ENCODE measurements at places on chromosomes 2 and 18.

DNA sequence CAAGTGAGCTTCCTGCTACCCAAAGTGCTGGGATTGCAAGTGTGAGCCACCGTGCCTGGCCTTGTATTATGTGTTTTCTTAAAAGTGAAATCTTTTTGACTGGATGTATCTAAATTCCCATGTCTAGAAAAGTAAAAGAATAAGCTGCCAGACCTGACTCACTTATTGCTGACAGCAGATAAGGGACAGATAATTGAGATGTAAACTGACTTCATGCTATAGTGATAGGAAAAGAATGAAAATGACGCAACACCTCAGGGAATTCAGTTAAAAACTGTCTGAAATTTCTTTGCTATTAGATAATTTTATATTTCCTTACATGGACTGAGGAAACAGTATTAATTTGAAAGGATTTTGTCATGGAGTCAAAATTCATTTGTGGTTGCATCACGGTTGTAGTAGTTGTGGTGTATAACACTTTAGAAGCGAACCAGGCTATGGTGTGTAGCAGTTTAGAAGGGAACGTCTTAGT is 19.4 kb downstream of the TTC27 start:
- DNase-seq: no peak

GRCh38 chr2:24365051-24365450 is 4.7 kb upstream of the ITSN2 start:
- DNase-seq: no peak

- no peak for DNase-seq
Measured at GRCh38 chr2:240960971-240961876, 37.2 kb upstream of the SNED1 start.

DNA sequence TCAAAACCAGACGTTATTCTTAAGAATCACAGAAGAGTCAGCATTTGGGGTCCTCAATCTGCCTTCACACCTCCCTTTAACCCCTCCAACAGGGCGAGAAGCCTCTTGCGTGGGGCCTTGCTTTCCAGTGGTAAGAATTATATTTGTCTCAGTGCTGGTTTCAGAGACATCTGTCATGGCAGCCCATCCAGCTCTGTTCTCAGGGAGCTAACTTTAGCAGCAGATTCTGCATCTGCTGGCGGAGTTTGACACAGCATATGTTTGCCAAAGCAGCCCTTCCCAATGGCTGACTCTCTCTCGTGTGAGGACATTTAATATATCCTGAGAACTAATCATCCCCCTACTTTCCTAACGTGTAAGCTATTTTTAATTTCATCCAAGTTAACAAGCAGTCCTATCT is 91.5 kb upstream of the BCL11A start:
- DNase-seq: no peak

DNA sequence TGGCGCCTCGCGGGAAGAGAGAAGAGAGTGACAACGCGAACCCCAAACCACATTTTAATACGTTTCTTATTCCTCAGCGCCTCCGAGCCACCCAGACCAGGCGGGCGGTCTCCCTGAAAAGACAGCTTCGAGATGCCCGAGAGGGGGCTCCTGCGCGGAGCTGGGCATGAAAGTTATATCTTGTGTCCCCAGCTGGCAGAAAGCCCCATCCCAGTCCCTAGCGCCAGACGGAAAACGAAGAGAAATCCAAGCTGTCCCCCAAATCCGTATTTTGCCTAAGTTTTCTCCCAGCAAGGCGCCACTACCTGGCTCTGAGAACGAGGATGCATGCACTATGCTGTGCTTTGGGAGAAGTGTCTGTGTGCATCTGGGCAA is 797 bp downstream of the NXPH2 start:
- no peak for DNase-seq

- no peak for DNase-seq
Measured at GRCh38 chr2:150379166-150379565, 108.3 kb downstream of the RND3 start.

DNA sequence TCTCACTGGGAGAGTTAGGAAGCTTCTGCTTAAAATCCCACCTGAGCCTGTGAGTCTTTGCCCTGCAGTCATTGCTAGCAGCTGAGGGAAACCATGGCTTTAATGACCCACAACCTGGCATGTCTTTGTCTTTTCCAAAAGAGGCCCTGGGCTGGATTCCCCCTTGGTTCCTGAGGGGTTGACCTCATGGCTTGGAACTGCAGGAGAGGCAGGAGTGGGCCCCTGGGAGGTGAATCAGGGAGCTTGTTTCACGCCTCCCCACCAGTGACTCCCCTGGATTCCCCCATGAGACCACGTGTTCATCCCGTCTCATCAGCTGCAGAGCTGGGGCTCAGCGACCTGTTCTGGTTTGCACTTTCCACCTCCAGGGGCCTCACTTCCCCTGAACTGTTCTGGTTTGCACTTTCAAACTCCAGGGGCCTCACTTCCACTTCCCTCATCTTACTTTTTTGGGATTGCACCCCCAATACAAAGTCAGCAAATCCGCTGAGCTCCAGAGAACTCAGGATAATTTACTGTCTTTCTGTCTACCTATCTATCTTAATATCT is 58.5 kb upstream of the TMEM18 start:
- no peak for DNase-seq

GRCh38 chr2:64854773-64855237 is 134.4 kb upstream of the SLC1A4 start:
- DNase-seq: no peak

DNA sequence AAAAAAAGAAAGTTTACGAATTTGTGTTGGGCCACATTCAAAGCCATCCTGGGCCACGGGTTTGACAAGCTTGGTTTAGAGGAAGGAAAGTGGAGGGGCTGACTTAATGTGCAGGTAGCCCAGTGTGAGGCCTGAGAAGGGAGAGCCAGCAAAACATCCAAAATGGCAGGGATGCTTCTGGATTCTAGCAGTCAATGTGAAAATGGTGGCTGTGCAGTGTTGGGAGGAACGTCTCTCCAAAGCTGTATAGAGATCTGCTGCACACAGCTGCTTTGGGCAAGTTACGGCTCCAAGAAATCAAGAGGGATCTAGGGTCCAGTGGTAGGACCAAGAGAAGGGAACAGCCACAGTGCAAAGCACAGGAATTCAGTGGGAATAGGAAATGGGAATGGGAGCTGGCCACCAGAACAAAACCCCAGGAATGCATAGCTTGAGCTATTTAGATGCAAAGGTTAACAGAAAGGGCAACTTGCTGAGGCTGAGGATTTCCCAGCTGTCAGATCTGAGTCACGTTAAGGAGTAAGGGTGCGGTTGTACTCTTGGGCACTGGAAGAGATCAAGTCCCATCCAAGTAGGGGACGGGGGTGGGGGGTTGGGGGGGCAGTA is 70.6 kb downstream of the B3GNT2 start:
- DNase-seq: no peak

GRCh38 chr2:231300020-231300721 is 95.3 kb upstream of the B3GNT7 start:
- DNase-seq: no peak

GRCh38 chr2:189608795-189609422 is 28.3 kb upstream of the SLC40A1 start:
- DNase-seq: no peak

DNA sequence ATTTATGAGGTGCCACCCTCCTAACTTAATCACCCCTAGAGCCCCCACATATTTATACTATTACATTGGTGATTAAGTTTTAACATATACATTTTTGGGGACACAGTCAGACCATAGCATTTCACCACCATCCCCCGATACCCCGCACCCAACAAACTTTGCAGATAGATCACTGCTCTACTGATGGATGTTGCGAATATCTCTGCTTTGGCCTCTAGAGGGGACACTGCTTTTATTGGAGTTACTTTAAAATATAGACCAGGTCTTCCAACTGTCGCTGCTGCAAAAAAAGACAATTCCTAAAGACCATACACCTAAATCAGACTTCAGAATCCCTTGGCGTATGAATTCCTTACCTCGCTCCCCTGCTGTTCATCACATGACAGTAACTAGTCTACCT is 115.8 kb upstream of the FSHR start:
- DNase-seq: no peak

- no peak for DNase-seq
Measured at GRCh38 chr2:186065491-186065890, 326.9 kb downstream of the FSIP2 start.

DNA sequence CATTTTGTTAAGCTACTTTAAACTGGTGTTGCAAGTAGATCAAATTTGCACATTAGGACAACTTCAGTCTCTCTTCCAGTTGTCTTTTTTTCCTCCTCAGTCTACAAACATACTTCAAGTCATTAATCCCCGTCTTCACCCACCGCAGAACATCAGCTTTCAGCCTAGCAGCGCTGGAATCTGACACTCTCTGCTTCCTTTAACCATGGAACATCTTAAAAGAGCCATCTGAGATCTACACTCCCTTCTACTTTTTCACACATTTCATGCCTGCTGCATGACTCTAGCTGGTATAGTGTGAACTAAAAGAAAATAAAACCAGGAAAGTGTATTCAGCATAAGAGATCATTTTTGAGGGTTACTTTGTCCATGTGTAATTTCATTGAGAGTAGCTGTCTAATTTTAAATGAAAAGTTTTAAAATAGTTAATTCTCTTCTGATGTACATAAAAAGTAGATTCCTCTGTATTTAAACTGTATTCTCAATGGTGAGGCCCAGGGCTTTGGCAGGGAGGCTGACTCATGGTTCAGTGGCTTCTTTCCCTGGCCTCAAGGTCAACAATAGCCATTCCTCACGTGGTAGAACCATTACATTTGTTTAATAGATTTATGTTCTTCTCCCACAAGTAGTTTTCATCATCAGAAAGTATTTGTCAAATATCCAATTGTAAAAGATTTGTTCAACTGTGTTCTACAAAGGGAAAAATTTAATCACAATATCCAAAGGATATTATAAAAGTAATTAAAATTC is 16.5 kb downstream of the SGPP2 start:
- DNase-seq: no peak

- no peak for DNase-seq
Measured at GRCh38 chr2:29776406-29776805, 145.0 kb downstream of the ALK start.

- DNase-seq: peak; percentile 44
Measured at GRCh38 chr2:201260302-201260800, at the start of gene CASP8. Gene CASP8 (plus strand): TSS chr2:201260536. CDS start chr2:201266487, 5,951 bp downstream.

- no peak for DNase-seq
Measured at GRCh38 chr18:56461151-56461550, 177.2 kb downstream of the TXNL1 start.

GRCh38 chr2:134927195-134927594 is 8.6 kb downstream of the CCNT2 start:
- DNase-seq: no peak

- no peak for DNase-seq
Measured at GRCh38 chr18:32438173-32438572, 32.5 kb downstream of the GAREM1 start.

- no peak for DNase-seq
Measured at GRCh38 chr18:7032537-7032936, 85.1 kb downstream of the LAMA1 start.

DNA sequence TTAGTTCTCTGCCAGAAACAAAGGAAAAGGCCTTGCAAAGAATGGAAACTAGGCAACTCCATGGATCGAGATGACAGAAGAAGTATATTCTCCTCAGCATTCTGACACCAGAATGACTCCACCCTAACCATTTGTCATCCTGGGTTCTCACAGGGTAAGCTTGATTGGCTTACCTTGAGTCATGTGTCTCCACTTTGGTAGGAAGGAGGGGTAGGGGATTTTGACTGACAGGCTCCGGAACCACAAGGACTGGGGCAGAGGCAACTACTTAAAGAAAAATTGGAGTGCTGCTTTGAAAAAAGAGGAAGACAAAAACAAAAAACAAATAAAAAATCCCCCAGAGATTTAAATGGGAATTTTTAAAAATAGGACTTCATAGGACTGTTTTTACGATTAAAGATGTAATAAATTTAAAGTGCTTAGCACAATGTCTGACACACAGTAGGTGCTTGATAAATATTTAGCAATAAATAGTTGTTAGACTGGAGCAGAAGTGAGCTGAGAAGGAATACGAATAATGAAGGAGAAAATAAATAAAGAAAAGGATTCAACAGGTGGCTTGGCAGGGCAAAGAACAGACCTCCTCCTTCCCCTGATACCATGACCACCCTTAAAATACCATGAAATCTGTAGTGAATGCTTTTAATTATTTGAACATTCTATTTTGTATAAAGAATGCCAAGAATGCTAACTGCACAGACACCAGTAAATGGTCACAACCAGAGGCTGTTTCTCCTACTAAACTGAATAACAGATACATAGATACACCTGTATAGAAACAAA is 230.2 kb downstream of the CDCA7 start:
- no peak for DNase-seq

DNA sequence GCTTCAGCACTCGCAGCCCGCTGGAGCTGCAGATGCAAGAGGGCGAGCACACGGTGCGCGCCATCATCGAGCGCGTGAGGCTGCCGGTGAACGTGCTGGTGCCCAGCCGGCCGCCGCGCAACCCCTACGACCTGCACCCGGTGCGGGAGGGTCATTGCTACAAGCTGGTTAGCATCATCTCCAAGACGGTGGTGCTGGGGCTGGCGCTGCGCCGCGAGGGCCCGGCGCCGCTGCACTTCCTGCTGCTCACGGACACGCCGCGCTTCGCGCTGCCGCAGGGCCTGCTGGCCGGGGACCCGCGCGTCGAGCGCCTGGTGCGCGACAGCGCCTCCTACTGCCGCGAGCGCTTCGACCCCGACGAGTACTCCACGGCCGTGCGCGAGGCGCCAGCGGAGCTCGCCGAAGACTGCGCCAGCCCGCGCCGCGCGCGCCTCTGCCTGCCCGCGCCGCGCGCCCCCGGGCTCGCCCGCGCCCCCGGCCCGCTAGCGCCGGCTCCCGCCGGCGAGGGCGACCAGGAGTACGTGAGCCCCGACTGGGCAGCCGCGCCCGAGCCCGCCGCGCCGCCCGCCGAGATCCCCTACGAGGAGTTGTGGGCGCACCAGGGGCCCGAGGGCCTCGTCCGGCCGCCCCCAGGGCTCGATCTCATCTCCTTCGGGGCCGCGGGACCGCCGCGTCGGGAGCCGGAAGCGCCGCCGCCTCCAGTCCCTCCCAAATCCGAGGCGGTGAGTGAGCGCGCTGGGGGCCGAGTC is 11.8 kb downstream of the GAREM2 start:
- peak; percentile 78 for DNase-seq

- DNase-seq: no peak
Measured at GRCh38 chr2:205324355-205324754, 357.9 kb upstream of the NRP2 start.

- no peak for DNase-seq
Measured at GRCh38 chr2:112629224-112629623, 16.5 kb upstream of the SLC20A1 start.

GRCh38 chr2:54859997-54860701 is 136.7 kb downstream of the EML6 start:
- DNase-seq: no peak

- DNase-seq: no peak
Measured at GRCh38 chr2:151946899-151947812, 118.9 kb upstream of the ARL5A start.

- DNase-seq: no peak
Measured at GRCh38 chr2:140759426-140760156, 1371.2 kb downstream of the LRP1B start.
